ENCODE measurements at places on chromosomes 4 and X. TPM values are rescaled to one million over a fixed set of nuclear protein-coding genes. Genes with fewer than 3 reads are reported as not detected.
A peak's percentile ranks its signal among the peaks of the same experiment; 100 is the strongest.

Gene IRS4
- total RNA-seq, result not detected

Gene CENPVL2
- total RNA-seq, result not detected

Gene UCP1
- not detected for total RNA-seq

DNA sequence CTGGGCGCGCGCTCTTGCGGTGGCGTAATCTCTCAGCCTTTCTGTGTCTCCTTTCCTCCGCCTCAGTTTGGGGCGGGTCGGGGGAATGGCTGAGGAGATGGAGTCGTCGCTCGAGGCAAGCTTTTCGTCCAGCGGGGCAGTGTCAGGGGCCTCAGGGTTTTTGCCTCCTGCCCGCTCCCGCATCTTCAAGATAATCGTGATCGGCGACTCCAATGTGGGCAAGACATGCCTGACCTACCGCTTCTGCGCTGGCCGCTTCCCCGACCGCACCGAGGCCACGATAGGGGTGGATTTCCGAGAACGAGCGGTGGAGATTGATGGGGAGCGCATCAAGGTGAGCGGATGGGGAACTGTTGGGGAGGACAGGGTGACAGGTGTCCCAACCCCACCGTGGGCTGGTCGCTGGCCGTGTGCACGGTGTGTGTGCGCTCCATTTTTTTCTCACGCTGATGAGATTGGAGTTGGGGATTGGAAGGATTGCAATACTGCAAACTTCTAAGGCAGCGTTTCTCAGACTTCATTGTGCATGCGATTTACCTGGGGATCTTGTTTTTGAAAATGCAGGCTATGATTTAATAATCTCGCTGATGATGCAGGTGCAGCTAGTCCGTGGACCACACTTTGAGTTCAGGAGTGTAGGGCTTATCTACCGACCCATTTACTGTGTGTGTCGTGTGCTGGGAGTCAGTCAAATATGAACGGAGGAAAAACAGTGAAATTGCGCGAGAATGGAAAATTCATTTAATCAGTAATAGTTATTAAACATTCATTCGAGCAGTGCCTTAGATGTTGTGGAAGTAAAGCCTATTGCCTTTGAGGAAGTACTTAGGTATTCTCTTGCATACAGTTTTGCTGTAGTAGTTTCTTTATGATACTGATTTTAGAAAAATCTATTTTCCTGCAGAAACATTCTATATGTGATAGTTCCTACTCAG lies at the start of gene RAB33B:
Gene RAB33B, plus strand, starts transcription at position 11 of the 935 bp plus-strand sequence. Its CDS starts 75 bp downstream, at position 86.
- no peak for DNase-seq

Gene USP26
- not detected for total RNA-seq

DNA sequence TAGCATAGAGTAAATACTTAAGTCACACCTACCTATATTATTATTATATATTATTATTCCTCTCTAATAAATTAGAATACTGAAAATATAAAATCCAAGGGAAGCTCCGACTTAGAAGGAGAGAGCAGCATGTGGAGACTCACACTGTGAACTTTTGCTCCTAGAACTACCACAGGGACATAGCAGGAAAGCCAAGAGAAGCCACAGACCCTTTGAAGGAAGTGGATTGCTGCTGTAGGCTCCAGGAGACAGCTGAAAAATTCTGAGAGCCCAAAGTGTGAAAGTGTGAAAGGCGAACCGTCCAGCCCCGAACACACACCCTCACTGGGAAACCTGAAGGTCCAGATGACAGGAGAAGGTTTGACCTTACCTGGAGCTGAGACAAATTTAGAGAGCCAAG lies 177.0 kb downstream of the FAM13A start:
- DNase-seq, result no peak

DNA sequence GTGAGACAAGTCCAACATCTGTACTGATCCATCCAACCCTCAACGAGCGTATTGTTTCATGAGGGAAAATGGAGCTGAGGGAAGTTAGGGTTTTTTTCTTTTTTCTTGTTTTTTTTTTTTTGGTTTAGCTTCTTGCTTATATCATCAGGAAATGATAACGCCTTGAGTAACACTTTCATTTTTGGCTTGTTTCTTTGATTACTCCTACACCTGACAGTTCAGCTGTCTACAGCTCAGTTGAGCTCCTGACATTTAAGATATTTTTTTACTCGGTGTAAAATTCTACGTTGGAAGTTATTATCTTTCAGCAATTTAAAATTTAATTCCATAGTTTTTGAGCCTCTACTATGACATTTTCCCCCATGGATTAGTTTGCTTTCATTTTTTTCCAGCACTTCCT lies 691.0 kb upstream of the HTR2C start:
- DNase-seq, result no peak

GRCh38 chr4:24805566-24805965 lies 10.2 kb downstream of the SOD3 start:
- DNase-seq, result no peak

GRCh38 chr4:7334521-7335275 lies 100.0 kb downstream of the PSAPL1 start:
- no peak for DNase-seq

DNA sequence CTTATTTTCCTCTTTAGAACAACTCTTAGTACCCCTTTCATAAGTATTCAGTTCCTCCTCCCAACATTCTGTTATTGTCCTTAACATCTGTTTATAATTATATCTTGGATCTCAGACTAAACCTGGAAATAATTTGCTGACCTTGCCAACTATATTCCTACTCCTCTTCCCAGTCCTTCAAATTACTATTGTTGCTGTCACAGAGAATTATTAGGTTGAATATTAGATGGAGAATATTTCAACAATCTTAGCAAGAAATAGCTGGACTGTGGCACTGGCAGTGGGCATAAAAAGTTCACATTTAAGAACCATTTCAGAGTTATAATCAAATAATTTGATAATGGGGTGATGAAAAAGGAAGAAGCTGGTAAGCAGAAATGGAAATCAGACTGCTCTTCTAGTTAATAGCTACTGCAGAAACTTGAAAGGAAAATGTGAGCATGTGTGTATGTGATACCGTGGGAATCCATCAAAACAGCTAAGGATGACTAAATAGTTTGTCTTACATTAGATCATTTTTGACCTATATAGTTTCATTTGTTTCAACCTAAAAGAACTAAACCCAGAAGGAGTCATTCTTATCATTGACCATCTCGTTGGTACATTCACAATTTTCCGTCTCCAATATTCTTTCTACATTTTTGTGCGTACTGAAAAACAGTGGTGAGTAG lies 43.3 kb upstream of the PRDM8 start:
- no peak for DNase-seq

DNA sequence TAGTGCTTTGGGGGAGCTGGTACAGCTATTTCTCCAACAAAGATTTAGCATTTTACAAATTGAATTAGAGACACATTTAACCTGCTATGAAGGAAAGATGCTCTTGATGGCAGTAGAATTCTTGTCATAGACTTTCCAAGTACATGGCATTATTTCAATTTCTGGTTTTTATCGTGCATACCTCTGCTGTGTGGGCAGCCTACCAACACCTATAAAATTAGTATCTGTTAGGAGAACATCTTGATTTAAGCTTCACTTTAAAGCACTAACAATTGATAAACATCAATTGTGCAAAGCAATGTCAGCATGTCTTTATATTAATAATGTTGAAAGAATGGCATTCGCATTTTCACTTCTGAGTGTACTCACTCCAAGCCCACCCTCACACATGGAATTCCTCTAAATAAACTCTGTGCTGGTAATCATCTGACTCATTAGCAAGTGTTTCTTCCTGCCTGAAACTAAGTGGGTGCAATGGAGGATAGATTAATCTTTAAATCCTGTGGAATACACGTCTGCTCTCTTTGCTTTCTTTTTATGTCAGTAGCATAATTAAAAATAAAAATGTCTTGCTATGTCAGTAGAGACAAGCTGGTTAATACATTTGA lies 279.8 kb upstream of the MAGEB18 start:
- no peak for DNase-seq

Gene TMEM31
- total RNA-seq, result not detected

GRCh38 chrX:130539721-130540321 lies 138.0 kb downstream of the RBMX2 start:
- DNase-seq, result no peak

DNA sequence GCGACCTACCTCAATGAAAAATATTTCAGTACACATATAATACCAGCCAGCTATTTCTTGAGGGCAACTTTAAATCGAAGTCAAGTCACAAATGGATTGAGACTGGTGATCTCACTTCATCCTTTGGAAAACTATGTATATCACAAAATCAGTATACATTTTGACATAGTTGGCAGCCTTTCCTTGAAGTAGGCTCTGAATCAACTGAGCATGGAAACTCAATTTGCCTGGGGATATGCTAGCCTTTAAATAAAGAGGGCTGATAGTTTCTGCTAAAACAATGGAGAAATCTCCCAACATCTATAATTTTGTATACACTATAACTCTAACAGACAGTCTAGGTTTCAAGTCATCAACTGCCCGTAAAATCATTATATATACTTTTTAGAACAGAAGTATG lies 282.8 kb upstream of the TENM3 start:
- no peak for DNase-seq

GRCh38 chr4:83340692-83341343 lies 6.2 kb upstream of the HPSE start:
- DNase-seq, result no peak

DNA sequence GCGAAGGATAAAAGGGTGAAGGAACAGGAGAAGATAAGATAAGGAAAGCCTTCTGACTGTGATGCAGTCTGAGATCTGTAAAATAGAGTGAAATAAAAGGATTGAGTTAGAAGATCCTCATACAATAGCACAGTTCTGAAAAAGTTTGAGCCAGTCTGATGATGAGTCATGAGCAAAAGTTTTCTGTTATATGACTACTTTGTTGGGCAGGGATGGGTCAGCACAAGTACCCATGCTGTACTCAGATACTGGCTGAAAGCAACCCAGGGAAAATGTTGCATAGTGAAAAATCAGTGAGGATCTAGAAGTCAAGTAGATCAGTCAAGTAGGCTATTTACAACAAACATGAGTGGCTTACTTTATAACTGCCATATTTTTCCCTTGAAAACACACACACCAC lies 253.5 kb downstream of the PCDH10 start:
- no peak for DNase-seq

DNA sequence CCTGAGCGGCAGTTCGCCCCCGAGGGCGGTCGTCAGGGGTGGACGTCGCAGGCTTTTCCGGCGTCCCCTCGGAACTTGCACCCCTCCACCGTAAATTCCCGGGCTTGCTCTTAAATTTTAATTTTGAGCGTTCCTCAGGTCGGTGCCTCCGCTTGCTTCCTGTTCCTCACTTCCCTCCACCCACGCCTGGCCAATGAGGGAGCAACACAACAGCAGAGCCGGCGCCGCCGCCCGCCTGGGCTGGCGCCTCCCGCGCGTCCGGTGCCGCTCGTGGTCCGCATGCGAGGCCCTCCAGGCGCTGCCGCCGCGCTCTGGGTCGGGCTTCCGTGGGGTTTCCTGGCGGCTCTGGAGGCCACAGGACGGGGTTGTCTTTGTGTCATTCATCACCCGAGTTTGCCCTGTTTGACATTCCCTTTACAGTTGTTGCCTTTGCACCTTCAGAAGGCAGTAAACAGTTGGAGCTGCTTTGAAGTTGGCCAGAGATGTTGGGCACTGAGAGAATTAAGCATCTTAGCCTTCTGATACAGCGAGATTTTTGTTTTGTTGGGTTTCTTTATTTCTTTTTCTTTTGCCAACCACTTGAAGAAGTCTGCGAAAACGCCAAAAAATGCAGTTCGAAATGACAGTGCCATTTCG lies 692 bp downstream of the SPCS3 start:
- peak; percentile 87 for DNase-seq

DNA sequence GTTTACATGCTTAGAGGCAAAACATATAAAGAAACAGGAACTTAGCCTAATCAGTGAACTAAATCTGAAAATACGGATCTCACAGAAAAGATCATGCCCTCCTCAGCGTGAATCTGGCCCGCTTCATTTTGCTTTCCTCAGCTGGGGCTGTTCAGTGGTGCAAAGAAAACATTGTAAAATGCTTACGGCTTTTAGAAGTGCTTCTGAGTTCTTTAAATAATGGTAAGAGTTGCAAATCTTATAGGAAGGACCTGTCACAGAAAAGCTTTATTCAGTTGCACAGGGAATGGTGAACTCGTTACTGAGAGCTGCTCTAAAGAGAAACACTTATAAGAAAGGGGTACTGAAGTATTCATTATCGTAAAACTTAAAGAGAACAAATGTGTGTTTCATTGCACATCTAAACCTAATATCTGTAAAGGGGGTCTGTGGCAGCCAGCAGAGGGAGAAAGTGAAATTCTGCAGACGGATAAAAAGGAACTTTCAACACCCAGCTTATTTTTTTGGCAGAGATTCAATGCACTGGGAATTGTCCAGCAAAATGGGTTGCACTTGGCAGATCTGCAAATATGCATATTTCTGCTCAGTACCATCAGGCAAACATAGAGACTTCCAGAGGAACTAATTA lies 139.2 kb upstream of the ANK2 start:
- DNase-seq, result peak; percentile 4

DNA sequence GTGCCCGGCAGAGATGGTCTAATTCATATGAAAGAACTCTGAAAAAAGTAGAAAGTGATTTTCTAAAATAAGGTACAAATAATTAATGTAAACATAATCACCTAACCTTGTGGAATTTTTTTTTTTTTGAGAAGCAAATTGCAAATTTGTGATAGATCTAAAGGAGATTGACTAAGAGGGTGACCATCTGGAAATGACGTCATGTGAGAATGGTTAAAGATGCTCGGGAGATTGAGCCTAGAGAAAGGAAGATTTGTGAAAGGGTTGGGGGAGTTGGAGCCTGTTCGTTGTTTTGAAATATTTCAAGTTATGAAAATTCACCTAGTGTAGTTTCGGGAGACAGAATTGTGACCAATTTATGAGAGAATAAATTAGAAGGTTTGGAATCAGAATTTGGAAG lies 115.7 kb upstream of the ANK2 start:
- DNase-seq, result no peak

GRCh38 chr4:123415977-123416376 lies 19.4 kb downstream of the SPRY1 start:
- no peak for DNase-seq

- no peak for DNase-seq
Observed at GRCh38 chrX:132565273-132565672, 76.4 kb upstream of the MBNL3 start.

DNA sequence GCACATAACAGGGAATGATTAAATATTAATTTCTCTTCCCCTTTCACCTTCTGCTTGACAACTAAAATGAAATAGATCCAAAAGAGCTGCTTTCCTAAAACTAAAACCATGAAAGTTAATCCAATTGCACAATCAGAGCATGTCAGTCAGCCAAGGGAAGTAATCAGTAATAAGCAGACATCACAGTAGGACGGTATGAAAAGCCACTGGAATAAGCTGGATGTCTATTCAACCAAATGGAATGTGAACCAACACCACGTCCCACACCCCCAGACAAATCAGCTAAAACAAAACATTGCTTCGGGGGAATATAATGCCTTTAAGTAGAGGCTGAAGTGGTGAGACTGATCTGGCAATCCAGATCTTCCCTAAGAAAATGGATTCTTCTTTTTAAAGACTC lies 859.4 kb upstream of the FTHL17 start:
- DNase-seq, result no peak

DNA sequence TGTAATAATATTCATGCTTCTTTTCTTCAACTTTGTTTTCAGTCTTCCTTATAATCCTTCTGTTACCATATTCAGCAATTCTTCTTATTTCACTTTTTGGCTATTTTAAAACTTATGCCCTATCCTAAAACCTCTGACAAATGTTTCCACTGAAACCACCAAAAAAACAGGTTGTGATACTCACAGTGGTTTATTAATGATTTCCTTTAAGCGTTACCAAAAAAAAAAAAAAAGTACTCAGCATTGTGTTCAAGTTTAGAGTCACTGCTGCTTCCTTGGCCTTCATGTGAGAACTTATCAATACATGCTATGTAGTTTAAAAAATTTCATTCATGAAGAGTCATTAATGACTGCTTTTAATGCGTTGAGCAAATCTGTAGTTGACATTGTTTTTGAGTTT lies 35.4 kb upstream of the UGT2A3 start:
- no peak for DNase-seq

All from mucosa of descending colon (tissue), 3 donors.